Calu3 (cell line): ENCODE measurements at places on chromosomes 6 and 20. TPM values are rescaled to one million over a fixed set of nuclear protein-coding genes. Genes with fewer than 3 reads are reported as not detected.
A peak's percentile ranks its signal among the peaks of the same experiment; 100 is the strongest.

GRCh38 chr6:161747506-161747905 lies 473.6 kb upstream of the AGPAT4 start:
- H3K4me1 ChIP-seq, result peaks cover 13% of the 10 kb centered on the region
- H3K36me3 ChIP-seq, result no peaks in the 10 kb centered on the region
- DNase-seq, result no peak
- H3K4me3 ChIP-seq, result no peak overlapping the region

DNA sequence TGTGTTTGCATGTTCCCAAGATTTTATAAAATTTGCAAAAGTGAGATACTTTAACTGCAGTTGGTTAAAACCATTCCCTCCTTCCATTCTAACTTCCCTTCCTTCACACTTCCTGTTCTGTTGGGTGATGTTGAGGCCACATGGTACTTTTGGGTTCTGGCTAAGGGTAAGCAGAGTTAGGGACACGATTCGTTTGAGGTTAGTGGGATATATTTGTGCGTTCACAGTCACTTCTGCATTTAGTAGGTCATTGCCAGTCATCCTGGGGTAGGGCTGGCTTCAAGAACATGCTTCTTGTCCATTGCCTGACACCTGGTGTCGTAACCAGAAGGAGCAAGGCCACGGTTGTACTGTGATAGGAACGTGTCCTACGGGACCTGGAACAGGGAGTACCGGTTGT lies 340.1 kb downstream of the ZFAND3 start:
- H3K4me1 ChIP-seq, result peaks cover 17% of the 10 kb centered on the region
- H3K27me3 ChIP-seq, result no peaks in the 10 kb centered on the region
- no peak for DNase-seq
- peak overlapping the region; percentile 5 for H3K27ac ChIP-seq
- no peak overlapping the region for H3K4me3 ChIP-seq

GRCh38 chr6:165484178-165484889 lies 174.9 kb upstream of the C6orf118 start:
- H3K27ac ChIP-seq, result no peak overlapping the region
- no peak overlapping the region for H3K4me3 ChIP-seq
- no peaks in the 10 kb centered on the region for H3K36me3 ChIP-seq
- DNase-seq, result no peak

GRCh38 chr20:25493137-25493536 lies 85.7 kb downstream of the GINS1 start:
- DNase-seq, result no peak
- H3K27ac ChIP-seq, result no peak overlapping the region
- no peaks in the 10 kb centered on the region for H3K4me1 ChIP-seq
- peaks cover under 1% of the 10 kb centered on the region for H3K36me3 ChIP-seq
- no peak overlapping the region for H3K4me3 ChIP-seq

DNA sequence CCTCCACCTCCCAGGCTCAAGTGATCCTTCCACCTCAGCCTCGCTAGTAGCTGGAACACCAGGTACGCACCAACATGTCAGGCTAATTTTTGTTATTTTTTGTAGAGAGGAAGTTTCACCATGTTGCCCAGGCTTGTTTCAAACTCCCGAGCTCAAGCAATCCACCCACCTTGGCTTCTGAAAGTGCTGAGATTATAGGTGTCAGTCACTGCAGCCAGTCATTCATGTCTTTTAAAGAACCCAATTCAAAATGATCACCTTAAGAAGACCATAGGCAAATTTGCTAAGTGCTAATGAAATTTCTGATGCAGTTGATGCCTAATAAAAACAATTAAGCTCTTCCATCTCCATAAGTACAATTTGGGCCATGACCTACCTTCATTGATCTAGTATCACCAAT lies 2.6 kb upstream of the VNN2 start:
- peaks cover 22% of the 10 kb centered on the region for H3K4me1 ChIP-seq
- no peak overlapping the region for H3K4me3 ChIP-seq
- no peak for DNase-seq
- no peaks in the 10 kb centered on the region for H3K27me3 ChIP-seq

The SLA2 gene
- total RNA-seq, result not detected in 2 replicates

The ACSS2 gene
- 34.9 and 35.3 TPM in 2 replicates for total RNA-seq

The ADAM33 gene
- total RNA-seq, result not detected in 2 replicates
